ENCODE measurements at places on chromosomes 2 and 18.

GRCh38 chr2:201709747-201710146 lies 11.3 kb upstream of the MPP4 start:
- no peak for DNase-seq

DNA sequence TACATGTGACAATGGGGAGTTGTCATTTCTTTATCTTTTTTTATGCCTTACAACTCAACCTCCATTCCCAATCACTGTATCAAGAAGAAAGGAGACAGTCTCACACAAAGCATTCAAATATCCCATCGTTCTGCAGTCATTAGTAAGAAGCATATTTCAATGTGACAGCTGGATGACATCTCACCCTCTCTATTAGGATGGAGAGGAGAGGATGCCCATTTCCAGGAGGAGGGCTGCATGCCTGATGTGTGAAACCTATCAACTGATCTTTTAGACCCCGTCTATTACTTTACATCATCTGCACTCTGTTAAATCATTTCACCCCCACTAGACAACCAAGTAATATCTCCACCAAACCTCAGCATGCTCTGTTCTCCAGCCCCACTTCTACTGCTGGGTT lies 292.7 kb upstream of the CHAC2 start:
- DNase-seq: no peak

GRCh38 chr2:124380221-124380749 lies 355.2 kb downstream of the CNTNAP5 start:
- DNase-seq: no peak

- no peak for DNase-seq
These were observed 29.3 kb downstream of the RDH14 start for GRCh38 chr2:18531194-18531593.

DNA sequence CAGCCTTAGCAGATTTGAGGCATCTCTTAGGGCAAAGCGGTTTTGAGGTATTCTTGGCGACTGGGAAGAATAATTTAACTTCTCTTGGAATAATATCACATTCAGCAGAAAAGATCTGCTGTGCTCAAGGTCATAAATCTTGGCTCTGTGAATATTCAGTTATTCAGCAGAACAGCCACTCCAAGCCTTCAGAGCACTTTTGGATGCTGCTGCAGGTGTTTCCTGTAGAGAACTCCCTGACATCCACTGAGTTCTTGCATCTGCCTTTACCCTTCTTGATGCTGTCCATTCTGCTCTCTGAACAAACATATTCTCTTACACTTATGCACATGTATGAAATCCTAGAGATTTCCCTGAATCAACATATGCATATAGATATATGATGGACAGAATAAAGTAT lies 390.3 kb downstream of the NRXN1 start:
- DNase-seq: no peak

- no peak for DNase-seq
These were observed 49.1 kb downstream of the NHEJ1 start for GRCh38 chr2:219111375-219112061.

DNA sequence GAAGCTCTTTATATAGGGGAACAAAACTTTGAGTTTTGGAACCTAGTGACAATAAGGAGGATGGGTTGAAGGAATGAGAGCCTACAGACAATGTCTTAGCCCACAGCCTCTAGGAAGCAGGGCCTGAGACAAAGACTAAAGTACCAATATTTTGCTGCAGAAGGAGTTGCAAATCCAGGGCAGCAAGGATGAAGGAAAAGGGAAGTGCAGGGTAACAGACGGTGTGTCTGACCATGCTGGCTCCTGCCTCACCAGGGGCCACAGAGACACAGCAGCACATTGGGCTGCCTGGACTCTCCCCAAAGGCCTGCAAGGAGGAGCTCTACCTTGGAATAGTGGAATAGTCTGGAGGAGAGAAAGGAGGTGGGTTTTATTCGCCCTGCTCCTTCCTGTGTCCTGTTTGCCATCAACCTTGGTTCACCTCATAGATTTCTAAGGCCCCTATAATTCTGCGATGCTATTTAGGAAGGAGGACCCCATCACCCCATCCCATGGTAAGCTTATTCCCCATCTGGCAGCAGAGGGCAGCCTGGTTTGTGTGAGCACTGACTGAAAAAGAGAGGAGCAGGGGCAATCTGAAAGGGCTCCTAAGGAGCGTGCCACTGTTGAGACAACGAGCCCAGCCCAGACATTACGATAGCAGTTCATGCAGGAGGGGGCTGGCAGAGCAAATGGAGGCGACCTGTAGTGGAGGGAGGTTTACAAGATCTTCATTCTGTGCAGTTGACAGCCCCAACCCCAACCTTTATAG lies 143.4 kb downstream of the MGAT5 start:
- no peak for DNase-seq

- no peak for DNase-seq
These were observed 11.9 kb upstream of the DNAH7 start for GRCh38 chr2:196080526-196080925.

DNA sequence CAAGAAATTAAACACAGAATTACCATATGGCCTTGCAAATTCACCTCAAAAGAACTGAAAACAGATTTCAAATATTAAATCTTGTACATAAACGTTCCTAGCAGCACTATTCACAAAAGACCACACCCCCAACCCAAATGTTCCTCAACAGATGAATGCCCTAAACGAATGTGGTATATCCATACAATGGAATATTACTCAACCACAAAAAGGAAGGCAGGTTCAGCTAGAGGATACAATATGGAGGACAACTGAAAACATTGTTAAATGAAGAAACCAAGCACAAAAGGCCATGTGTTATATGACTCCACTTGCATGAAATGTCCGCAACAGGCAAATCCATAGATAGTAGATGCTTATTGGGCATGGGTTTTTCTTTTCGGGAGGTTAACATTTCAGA lies 61.7 kb downstream of the PPP4R1 start:
- no peak for DNase-seq

DNA sequence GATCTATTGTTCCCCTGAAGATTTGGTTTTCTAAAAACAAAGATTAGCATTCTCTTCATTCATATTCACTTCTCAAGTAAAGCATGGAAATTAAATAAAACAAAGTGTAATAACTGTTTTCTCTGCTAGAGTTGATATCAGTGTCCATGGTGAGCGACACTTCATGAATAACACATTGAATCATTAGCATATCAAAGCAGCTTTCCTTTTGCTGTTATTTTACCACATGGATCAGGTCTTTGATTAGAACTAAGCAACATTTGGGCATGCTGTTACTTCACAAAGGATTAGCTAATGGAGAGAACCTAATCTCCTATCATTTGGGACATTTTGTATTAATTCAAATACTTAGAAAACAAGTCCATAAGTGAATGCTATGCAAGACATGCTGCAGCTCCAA lies 368.8 kb upstream of the CDH19 start:
- no peak for DNase-seq

DNA sequence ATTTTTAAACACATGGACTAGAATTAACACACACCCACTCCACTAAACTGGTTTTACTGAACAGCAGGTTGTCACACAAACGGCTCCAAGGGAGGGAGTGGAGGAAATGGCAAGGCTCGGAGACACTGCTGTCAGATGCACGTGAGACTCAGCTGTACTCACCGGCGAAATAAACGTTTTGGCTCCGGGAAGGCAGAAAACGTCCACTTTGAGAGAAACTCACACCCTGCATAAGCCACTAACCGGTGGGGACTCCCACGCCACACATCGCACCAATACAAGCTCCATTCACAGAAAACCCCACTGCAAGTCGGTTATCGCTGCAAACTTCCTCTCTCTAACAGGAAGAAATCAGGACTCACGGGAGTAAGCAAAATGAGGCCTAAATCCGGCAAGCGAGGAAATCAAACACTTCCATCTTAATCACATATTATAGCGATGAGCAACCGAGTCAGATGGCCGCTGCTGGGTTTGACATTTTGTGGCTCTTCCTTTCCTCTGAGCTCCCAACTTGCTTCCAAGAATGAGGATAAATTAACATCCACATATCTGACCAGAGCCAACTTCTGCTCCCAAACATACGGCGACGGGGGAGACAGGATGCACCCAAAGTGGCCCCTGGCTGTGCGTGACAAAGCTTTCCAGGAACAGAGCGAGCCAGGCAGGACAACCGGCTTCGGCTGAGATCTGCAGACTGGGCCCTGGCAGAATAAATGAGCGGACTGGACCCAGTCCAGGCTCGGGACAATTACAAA lies 63.5 kb downstream of the HDAC4 start:
- no peak for DNase-seq

DNA sequence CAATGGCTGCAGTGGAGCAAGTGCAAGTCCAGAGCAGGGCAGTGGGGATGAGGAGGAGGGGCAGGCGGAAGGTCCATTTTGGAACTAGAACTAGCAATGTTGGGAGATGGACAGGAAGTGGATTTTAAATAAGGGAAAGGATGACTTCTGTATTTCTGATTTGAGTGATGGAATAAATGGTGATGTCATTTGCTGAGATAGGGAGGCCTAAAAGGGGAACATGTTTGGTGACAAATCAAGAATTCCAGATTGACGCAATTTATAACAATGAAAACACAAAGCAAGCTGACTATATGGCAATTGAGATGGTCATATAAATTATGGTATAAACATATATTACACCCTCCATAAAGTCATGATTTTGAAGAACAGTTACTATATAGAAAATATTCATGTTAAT lies 209.3 kb downstream of the SS18 start:
- DNase-seq: no peak

DNA sequence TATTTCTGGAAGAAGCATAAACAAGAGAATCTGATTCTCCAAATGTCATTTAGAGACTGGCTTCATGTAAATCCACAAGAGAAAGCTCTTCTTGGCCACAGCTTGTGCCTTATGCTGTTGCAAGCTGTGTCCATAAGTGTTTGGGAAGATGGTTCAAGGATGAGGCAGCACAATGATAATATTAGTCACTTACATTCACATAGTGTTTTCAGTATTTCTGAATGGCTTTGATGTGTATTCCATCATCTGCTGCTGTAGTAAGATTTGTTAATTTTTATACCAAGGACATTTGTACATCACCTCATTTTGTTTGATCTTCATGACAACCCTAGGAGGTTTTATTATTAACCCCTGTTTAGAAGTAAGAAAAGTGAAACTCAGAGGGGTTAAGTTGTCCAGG lies 29.9 kb downstream of the CREG2 start:
- DNase-seq: no peak

- DNase-seq: no peak
These were observed 415.3 kb upstream of the ZEB2 start for GRCh38 chr2:144935191-144935590.

DNA sequence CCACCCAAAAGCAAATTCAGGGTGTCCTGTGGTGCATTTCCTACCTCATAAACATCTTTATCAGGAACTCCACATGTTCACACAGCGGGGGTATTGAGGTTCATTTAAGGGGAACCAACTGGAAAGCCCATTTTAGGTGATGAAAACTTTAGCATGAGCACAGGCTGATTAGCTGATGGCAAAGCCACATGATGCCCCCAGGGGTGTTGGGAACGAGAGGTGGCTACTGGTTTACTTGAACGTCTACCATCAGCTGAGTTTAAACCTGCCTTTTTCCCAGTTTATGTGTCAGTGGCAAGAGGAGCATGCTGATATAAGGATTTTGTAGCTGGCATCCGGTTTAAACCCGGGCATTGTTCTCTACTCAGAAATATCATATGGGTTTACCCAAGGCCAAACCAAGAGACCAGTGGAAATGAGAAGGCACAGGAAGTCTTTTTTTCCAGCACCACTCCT lies 54.5 kb upstream of the UPP2 start:
- DNase-seq: no peak

DNA sequence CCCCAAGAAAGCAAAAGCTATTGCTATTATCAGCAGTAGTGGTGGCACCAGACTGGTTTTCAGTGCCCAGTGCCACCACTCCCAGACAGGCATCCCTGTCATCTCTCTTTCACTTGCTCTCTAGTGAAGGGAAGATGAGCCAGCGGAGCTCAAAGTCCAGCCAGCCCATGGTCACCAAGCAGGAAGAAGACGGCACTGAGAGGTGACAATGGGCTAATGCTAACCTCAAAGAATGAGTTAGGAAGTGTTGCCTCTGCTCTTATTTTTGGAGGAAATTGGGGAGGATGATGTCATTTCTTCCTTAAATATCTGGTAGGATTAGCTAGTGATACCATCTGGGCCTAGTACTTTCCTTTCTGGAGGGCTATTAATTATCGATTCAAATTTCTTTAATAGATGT lies 1.7 kb downstream of the SP140 start:
- DNase-seq: no peak

GRCh38 chr2:68653034-68653433 lies 9.7 kb downstream of the PROKR1 start:
- DNase-seq: no peak

DNA sequence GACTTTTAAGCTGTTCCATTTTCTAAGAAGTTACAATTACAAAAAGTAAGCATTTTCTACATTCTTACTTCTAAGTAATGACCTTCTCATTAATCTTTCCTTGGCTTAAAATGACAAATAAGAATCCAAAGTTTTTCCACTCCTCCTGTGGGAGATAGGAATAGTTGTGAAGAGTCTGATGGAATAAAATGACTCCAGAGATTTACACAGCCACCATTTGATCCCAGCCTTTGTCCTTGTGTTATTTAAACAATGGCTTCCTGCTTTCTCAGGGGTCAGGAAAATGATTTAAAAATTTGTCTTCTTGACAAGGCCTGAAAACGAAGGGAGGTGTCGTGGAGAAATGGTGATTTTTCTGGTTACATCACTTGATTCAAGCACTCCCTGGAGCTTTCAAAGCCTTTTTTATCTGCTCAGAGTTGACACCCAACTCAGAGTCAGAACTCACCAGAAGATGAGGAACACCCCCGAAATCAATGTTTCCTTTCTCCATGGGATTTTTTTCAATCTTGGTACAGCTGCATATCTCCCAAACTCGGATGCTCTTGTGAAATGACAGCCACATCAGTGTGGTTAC lies 106.5 kb downstream of the GALNT3 start:
- no peak for DNase-seq

- DNase-seq: no peak
These were observed 56.4 kb upstream of the TXNDC2 start for GRCh38 chr18:9829397-9829712.
